Nephron progenitor cell (in vitro differentiated cells): ENCODE measurements at places on chromosomes 6 and 20.

- DNase-seq = peak; percentile 52
Observed at GRCh38 chr6:14316651-14317386, 199.2 kb downstream of the CD83 start.

GRCh38 chr6:35668096-35668495 lies 20.6 kb downstream of the FKBP5 start:
- DNase-seq = no peak

DNA sequence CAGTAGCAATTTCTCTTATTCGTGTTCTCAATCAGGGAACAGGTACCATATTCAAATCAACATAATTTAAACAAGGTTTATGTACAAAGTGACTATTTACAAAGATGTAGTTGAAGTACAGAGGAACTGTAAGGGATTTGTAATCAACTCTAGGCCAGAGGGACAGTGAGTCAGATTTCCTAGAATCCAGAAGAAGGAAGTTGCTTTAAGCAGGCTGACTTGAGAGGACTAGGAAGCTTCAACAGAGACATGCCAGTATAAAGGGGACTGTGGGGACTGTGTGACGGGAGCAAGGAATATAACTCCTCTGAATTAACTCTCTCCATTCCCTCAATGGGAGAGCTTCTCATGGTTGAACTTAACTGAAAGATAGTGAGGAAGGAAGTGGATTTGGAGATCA lies 427.4 kb upstream of the JAG1 start:
- DNase-seq = no peak

DNA sequence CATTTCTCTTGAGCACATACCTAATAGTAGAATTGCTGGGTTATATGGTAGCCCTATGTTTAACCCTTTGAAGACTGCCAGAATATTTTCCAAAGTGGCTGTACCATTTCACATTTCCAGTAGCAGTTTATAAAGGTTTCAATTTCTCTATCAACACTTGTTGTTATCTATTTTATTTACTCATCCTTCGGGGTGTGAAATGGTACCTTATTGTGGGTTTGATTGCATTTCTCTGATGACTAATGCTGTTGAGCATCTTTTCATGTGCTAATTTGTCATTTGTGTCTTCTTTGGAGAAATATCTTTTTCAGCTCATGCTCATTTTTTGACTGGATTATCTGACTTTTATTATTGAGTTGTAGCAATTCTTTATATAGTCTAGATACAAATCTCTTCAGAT lies 5.4 kb downstream of the ENPP4 start:
- DNase-seq = no peak

GRCh38 chr6:67221226-67221625 lies 1413.9 kb upstream of the ADGRB3 start:
- no peak for DNase-seq

- no peak for DNase-seq
Observed at GRCh38 chr20:24598996-24599395, 129.6 kb downstream of the SYNDIG1 start.

- no peak for DNase-seq
Observed at GRCh38 chr6:98002678-98003077, 719.7 kb upstream of the MMS22L start.

GRCh38 chr6:28407401-28407800 lies 7.9 kb upstream of the ZSCAN12 start:
- DNase-seq = no peak

DNA sequence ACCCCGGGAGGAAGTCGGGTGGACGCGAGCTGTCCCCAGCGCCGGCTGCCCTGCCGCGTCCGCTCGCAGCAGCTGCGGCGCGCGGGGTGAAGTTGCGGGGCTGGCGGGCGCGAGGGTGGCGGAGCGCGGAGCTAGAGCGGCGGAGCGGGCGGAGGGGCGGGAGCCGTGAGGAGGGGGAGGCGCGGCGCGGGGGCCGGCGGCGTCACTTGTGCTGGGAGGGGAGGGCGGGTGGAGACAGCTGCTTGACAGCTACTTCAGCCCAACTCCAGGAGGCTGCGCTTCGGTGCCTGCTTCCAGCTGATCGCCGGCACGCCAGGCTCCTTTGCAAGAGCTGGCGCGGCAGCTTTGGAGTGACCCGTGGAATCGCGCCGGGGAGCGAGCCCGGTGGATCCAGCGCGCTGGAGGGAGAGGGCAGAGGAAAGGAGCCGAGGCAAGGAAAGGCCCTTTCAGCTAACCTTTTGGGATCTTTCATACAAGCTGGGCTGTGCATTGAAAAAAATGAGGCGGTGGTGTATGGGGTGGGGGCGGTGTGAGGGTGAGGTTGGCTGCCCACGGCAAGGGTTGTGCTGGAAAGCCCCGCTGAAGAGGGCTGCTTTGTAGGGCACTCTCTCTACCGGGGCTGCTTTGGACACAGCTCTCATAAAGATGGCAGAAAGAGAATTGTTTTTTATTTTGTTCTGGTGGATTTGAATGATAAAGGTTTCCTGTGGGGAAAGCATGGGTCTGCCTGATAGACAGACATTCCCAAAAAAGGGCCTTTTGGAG lies 24.6 kb downstream of the RIPOR2 start:
- peak; percentile 83 for DNase-seq

GRCh38 chr20:53045941-53046340 lies 73.8 kb downstream of the TSHZ2 start:
- DNase-seq = no peak

DNA sequence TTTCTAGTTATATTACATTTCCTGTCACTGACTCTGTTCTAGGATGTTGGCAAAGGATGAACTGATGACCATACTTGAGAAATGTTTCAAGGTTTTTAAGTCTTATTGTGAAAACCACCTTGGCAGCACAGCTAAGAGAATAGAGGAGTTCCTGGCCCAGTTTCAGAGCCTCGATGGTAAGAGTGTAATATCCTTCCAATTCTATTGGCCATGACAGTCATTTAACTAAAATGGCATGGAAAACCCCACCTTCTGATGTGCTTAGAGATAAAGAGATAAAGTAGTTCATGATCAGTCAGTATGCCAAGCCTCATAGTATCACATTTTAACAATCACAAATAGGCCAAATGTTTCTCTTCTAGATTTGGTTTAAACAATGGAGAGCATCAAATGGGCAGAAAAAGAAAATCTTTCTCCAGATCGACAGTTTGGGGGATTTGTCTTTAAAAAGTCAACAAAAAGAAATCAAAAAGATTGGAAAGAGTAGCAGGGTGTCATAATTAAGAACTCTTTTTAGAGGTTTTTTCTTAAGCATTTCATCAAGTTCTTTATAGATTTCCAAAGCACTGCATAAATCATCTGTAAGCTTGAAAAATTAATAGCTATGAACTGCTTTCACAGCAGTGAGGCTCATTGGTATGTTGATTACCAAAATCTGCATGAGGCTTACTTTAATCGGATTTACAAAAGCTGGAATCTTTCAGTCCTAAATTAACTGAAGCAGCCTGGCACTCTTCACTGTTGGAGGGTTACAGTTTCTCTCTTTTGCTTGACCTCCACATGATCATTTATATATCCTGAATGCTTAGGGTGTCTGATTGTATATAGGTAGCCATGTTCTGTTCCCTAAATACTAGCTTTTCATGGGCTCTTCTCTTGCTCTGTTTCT lies 48.7 kb downstream of the AKIRIN2 start:
- DNase-seq = no peak

GRCh38 chr20:37749218-37749617 lies 55.4 kb downstream of the CTNNBL1 start:
- no peak for DNase-seq

DNA sequence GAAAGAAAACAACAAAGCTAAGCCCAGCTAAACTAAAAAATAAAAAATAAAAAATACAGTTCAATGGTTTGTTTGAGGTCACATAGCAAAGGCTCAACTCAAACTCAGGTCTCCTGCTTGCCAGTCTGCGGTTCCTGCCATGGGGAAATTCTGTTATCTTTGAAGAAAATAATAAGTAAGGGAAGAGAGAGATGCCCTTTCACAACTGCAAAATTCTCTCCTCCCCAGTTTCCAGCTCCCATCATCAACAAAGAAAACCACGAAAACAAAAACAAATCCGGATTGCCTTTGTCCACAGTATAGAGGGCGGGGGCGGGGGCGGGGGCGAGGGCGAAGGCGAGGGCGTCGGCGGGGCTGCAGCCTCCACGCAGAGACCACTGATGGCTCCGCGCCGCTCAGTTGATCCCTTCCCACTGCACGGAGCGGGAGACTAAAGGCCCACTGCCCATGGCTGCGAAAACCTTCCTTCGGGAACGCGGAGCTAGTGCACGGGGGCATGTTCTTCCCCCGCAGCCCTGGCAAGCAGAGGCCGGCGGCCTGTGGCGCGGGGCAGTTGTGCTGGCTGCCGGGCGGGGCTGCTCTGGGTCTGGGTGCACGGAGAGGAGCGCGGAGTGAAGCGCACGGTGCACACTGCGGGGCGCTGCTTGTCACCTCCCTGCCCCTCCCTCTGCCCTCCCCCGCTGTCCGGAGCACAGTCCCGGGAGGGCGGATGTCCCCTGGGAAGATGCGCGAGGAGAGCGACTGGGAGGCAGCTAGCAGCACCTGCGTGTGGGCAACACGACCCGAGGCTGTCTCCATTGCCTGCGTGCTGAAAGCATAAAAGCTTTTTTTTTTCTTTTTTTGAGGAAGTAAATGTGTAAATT lies 54.1 kb upstream of the TPD52L1 start:
- peak; percentile 76 for DNase-seq

DNA sequence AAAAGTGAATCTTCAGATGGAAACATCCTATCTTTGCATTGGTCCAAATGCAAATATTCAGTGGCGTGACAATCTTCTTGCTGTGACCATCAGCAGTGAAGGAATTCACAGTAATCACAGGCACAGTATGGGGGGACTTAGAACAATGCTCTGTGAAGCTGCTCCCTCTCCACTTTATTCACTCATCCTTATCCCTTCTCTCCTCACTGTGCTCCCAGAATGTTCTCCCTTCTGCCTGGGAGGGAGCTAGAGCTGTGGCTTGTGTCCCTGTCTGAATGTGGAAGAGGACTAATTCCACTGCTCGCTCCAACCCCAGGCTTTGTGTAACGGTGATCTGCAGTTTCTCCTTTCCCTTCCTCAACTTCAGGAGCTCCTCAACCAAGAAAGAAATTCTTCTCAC lies 243.7 kb downstream of the ALDH8A1 start:
- DNase-seq = no peak

GRCh38 chr6:120410586-120410985 lies 923.7 kb downstream of the TBC1D32 start:
- no peak for DNase-seq

GRCh38 chr6:5670811-5671561 lies 335.7 kb downstream of the NRN1 start:
- DNase-seq = no peak

- DNase-seq = no peak
Observed at GRCh38 chr6:74000666-74001490, 304.9 kb downstream of the CD109 start.
